ENCODE measurements at places on chromosomes 2 and 18.

DNA sequence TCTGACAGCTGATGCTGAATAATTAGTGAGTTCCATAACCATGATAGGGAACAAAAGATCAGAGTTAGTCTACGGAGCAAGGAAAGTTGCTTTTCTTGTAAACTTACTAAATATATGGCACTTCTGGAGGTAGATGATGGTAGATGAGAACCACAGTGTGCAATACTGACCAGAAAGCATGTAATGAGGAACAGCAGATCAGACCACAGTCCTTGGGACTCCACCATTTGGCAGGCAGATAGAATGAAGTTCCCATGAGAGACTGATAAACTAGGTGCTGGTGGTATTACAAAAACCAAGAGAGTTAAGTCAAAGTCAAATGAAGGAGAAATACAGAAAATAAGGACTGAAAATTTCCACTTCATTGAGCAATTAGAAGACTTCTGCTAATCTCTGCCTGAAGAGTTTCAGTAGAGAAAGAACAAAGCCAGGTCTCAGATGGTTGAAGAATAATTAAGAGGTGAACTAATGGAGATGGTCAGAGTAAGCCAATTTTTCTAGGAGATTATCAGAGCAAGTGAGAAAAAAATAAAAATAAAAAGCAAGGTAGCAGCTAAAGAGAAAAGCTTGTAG lies 10.4 kb downstream of the CERKL start:
- no peak for DNase-seq

GRCh38 chr2:105876191-105876590 lies 131.5 kb downstream of the NCK2 start:
- no peak for DNase-seq

DNA sequence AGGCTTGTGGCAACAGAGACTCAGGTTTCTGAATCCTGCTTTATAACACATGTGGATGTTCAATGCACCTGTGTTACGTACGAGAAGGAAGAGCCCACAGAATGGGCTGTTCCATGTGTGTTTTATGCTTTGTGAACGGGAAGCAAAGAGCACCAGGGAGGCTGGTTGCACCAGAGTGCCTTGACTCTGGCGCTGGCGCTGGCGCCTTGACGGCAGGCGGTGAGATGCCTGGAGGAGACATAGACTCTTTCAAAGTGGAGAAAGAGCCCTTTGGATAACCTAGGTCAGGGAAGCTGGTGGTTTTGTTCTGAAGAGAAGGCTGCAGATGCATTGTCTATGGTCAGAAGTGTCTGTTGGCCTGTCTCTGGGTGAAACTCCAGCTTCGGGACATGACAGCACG lies 80.2 kb upstream of the APCDD1 start:
- no peak for DNase-seq

DNA sequence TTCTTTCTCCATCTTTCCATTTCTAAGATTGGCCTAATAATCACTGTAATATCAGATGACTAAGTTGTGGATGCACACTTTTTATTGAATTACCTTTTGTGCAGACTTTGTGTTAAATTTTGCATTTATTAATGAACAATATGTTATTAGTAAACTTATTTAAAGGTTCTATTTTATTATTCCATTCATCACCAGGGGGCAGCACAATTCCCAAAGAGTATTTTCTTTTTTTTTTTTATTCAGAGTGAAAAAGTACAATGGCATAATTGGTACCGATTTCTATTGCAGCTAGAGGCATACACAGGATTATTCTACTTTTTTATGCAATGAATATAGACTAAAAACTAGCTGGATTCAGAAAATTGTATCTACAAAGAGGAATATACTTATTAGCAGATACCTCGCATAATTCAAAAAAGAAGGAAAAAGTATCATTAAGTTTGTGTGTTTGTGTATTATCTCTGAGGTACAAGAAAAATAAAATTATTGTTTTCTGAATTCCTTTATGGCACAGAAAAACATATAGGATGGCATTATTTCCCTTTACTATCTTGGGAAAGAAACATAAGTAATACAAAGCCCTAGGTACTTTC lies 390.6 kb downstream of the ERBB4 start:
- peak; percentile 14 for DNase-seq

GRCh38 chr18:33804258-33804657 lies 226.2 kb downstream of the ASXL3 start:
- peak; percentile 84 for DNase-seq

DNA sequence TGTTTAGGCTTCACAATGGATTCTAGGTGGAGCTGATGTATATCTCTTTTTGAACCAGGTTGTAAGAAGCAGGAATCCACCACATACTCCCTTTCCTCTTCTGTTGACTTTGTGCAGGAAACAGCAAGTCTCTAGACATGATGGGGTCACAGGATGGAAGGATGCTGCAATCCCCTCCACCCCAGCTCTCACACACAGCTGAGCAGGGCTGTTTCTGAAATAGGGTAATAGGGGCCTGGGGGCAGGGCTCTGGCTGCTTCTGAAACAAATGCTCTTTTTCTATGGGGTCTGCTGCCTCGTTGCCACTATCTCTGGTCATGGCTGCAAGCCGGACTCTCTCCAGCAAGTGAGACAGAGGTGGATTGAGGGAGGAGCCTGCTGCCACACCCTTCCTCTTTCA lies 148.9 kb downstream of the SOX11 start:
- DNase-seq = no peak

DNA sequence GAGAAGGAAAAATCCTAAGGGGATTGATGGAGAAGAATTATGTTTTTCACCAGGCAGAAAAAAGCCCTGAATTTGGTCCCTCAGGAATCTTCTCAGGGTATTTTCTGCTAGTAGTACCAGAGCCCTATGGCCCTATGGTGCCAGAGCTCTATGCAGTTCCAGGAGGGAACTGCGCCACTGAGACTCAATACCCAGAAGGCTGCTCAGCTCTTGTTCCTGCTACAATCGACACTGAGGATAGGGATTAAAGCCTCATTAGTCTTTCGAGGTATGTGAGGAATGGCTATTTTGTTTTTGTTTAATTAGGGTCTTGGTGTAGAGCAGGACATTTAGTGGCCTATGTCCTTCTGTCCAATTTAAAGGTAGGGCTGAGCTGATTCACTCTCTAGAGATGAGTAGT lies 21.7 kb upstream of the PPP3R1 start:
- DNase-seq = no peak

DNA sequence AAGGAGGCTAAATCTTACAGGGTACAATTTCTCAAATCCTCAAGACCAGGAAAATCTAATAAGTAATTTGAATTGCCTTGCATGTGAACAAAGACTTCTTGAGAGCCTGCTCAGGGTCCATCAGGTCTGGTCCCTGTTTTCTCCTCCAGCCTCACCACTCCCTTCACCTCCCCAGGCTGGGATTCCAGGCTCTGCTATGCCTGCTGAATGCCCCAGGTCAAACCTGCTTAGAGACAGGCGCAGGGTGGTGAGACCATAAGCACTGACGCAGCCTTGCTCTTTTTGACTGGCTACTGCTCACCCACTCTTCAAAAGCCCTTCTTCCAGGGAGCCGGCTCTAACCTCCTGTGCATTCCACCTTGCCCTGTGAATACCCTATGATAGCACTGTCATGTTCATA lies 356.4 kb upstream of the ACVR2A start:
- DNase-seq = no peak

DNA sequence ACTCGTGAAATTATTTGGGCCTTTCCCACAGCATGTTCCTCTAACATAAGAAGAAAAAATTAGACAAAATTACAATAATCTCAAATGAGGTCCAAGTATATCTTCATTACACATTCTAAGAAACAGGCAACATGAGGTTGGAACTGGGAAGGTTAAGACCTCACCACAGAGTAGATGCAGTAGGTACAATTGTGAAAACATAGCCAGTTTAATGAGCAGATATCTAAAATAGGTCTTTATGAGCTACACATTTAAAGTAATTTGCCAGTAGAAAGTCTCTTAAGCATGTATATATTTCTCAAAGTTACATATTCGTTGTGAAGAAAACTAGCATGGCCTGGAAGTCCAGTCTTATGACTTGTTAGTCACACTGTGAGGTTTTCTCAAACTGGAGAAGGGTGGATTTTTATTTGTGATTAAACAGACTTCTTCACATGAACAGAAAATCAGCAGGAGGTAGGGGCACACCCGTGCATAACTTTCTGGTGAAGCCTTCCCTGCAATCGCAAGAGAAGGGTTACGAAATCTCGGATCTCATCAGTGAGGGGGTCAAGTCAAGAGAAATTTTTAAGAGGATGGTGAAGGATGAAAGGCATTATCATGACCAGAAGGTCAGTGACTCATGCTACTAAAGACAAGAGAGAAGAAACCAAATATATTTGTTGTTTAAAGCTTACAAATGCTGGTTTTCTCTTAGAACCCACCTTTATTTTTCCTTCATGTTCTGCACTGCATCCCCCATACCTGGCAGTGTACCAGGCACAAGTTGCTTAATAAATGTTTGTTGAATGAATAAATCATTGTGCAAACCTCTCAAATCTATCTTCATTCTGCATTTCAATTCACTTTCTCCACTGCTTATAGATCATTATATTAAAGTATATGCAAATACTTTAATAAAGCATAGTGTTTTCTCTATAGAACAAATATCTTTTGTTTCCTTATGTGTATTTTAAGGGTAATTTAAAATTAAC lies 5.1 kb upstream of the RAB27B start:
- DNase-seq = peak; percentile 88

DNA sequence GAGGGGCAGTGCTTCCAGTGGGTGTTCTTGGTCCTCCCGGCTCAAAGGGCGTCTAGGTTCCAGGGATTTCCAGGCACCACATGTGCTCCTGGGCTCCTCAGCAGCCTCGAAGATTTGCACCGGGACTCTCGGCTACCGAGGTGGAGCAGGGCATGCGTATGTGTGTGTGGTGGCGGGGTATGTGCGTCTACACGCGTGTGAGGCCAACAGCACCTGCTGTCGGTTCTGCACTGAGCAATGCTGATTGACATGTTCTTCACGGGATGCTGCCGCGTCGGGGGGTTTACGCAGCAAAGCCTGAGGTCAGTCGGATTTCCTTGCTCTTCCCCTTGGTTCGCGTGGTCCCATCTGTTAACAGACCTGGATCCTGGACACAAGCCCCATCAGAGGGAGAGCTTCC lies 119.8 kb downstream of the NDUFA10 start:
- DNase-seq = no peak

DNA sequence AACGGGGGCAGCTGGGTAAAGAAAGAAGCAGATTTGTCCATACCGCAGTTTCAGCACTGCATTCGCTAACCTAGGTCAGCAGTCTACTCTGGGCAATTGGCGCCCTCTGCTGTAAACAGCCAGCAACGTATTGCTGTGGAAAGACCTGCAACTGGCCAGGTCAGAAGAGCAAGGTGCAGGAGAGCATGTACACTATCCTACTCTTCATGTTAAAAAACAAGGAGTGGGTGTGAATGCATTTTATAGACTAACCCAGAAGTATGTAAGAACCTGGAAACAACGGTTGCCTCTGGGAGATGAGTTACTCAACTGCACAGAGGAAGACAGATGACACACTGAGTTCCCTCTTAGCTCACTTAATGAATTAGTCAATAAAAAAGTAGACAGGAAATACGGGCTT lies 6.2 kb downstream of the MRPS5 start:
- peak; percentile 49 for DNase-seq

DNA sequence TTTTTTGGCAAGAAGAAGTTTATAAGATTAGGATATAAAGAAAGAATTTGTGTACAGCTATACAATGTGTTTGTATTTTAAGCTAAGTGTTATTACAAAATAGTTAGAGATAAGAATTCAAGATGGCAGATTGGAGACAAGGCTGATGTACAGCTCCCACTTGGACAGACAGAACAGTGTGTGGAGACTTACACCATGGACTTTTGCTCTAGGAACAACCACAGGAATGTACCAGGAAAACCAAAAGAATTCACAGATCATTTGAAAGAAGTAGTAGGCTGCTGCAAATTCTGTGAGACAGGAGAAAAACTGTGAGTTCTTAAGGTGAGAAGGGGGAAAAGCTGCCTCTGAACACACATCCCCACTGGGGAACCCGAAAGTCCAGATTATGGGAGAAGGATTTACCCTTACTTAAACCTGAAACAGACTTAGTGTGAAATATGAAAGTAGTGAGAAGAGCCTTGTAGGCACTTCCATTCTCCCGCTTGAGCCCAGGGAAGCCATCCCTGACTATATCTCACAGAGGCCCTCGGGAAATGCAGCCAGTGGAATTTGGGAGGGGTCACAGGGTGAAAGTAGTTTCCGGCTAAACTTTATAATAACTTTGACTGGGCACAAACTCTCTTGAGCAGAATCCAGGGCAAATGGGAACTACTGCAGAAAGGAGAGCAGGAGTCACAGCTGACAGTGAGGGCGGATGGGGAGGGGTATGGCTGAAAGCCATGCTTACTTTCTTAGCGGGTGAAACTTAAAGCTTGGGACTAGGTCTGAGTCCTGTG lies 11.6 kb upstream of the RPRD1A start:
- peak; percentile 80 for DNase-seq

DNA sequence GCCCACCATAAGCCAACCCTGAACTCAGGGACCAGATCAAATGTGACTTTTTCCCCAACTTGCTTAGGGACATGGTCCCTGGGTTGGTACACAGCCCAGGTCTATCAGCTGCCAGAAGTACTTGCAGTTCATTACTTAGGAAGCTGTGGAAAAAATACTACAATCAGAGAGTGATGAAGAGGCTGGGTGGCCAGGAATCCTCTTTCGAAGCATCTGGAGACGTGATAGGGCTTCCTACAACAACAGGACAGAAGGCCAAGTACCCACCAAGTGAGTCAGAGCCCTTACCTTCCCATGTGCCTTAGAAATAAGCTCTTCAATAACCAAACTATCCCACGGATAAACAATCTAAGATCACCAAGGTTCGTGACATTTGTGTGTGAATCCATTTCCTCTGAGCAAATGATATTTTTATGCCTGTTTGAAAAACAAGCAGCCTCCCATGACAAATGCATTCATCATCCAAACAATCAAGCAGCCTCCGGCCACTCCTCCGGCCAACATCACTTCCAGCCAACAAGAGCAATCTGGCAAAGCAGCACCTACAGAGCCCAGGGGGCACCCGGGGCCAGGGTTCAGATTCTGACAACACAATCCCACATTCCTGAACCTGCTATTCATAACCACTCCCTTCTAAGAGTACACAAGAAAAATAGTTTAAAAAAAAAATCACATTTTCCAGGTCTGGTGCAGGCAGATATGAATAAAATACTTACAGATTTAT lies 26.4 kb downstream of the TBC1D8 start:
- DNase-seq = peak; percentile 30

- DNase-seq = peak; percentile 44
Observed at GRCh38 chr2:217075268-217076057, 215.6 kb upstream of the TNP1 start.

DNA sequence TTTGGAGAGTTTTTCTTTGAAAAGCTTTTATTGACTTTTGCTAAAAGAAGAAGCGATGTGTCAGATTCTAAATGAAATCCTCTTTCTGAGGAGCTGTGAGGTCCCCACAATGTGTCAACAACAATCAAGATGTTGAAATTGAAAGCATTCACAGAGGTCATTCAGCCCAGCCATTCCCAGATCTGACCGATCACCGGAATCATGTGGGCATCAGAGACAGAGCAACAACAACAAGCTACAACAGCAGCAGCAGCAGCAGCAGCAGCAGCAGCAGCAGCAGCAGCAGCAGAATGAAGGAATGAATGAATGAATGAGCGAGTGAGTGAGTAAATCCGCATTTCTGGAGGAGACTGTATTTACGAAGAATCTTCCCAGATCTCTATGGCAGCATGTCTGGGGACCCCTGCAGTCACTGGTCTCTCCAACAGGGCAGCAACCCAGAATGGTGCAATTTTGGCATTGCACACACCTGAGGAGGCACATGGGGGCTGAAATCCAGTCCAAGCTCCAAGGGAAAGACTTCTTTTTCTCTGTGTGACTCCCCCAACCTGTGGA lies 299.0 kb downstream of the MYCN start:
- no peak for DNase-seq
